AG04449 (cell line): ENCODE measurements at places on chromosomes 7 and 10.

DNA sequence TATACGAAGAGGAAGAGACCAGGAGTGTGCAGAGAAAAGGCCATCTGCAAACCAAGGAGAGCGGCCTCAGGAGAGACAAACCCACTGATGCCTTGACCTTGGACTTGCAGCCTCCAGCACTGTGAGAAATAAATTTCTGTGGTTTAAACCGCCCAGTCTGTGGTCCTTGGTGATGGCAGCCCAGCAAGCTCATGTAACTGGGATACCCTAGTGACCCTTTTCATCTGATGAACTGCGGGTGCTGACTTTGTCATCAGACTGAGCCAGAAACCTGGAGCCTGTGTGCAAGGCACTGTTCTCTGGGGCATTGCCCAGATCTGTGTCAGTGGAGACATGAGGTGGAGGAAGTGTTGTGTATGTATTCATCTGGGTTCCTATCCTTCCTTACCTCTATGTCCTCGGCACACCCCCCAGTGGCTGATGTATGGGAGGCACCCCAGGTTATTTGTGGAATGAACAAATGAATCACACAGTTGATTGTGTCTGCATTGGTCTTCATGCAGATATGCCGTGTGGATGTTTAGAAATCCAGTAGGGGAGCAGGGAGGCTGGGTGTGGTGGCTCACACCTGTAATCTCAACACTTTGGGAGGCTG is 64.5 kb upstream of the BTBD16 start:
- no peak for DNase-seq

DNA sequence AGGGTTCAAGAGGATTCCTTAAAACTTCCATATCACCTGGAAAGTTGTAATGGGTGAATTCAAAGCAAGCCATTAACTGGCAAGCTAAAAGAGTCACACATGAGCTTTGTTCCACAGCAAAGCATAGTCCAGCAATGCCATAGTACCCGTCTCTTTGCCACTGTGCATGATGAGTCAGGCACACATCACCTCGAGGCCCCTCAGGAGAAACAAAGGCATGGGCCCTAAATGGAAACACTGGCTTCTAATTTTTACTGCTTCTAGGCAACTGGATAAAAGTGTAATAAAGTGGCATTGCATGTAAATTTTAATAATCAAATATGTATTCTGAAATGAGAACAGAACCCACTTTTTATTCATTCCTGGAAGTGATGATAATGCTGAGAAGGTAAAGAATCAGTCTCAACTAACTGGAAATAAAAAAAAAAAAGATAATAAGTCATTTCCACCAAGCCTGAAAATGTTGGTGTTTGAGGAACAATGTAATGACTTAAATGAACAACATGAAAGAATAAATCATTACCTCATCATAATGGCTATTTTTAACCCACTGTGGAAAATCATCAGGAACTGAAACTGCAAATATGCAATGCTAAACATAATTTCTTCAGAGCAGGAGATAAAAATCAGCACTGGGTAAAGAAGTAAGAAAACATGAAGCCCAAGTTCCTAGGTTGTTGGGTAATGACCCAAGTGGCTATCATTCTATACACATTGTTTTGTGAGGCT is 104.9 kb downstream of the CDK6 start:
- DNase-seq: no peak

DNA sequence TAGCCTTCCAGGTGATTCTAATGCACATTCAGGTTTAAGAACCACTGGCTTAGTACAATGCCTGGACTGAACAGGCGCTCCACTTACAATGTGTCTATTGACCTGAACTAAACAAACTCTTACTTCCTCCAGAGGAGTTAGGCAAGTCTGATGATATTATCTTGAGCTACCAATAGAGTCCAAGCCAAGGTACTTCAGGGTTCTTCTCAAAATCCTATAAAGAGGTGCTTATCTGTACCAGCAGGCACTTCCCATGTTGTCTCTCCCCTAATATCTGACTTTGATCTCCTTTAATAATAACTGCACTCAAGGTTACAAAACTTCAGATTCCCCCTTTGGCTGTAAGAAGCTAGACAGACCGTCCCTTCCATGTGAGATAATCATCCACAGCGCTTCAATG is 157.0 kb upstream of the SVIL start:
- DNase-seq: no peak

DNA sequence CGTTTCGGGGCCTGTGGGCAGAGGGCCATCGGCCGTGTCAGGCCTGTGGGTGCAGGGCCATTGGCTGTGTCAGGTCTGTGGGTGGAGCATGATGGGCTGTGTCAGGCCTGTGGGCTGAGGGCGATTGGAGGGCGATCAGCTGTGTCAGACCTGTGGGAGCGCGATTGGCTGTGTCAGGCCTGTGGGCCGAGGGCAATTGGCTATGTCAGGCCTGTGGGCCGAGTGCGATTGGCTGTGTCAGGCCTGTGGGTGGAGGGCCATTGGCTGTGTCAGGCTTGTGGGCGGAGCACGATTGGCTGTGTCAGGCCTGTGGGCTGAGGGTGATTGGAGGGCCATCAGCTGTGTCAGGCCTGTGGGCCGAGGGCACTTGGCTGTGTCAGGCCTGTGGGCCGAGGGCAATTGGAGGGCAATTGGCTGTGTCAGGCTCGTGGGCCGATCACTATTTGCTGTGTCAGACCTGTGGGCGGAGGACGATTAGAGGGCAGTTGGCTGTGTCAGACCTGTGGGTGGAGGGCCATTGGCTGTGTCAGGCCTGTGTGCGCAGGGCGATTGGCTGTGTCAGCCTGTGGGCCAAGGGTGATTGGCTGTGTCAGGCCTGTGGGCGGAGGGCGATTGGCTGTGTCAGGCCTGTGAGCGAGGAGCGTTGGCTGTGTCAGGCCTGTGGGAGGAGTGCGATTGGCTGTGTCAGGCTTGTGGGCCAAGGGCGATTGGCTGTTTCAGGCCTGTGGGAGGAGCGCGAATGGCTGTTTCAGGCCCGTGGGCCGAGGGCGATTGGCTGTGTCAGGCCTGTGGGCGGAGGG is 54.1 kb downstream of the DYNC2I1 start:
- DNase-seq: no peak

- DNase-seq: no peak
Measured at GRCh38 chr10:83357627-83358026, 781.7 kb upstream of the GHITM start.

DNA sequence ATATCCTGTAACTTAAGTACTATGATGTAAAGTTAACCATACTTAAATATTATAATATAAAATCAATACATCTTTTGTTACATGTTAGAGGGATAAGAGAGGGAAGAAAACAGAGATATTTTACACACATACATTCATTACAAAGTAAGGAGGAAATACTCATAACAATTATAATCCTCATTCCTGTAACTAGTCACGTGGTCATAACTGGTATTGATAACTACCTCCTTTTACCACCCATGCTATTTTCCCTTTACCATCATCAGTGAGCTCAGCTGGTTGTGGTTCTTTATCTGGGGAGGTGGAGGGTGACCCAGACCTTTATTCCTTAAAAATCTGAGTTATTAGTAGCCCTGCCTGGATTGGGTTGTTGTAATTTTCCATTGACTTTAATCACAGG is 8.3 kb downstream of the GIMAP8 start:
- no peak for DNase-seq

DNA sequence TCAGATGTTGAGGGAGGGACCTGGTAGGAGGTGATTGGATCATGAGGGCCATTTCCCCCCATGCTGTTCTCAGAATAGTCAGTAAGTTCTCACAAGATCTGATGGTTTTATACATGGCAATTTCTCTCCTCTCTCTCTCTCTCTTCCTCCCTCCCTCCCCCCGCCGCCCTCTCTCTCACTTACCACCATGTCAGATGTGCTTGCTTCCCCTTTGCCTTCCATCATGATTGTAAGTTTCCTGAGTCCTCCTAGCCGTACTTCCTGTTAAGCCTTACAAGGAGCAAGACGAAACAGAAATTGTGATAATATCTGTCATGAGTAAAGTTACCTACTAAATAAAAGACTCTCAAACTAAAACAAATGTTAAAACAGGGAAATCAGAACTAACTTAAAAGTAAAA is 19.9 kb upstream of the GPR141 start:
- DNase-seq: no peak
